ENCODE measurements at places on chromosomes 6 and 20.

DNA sequence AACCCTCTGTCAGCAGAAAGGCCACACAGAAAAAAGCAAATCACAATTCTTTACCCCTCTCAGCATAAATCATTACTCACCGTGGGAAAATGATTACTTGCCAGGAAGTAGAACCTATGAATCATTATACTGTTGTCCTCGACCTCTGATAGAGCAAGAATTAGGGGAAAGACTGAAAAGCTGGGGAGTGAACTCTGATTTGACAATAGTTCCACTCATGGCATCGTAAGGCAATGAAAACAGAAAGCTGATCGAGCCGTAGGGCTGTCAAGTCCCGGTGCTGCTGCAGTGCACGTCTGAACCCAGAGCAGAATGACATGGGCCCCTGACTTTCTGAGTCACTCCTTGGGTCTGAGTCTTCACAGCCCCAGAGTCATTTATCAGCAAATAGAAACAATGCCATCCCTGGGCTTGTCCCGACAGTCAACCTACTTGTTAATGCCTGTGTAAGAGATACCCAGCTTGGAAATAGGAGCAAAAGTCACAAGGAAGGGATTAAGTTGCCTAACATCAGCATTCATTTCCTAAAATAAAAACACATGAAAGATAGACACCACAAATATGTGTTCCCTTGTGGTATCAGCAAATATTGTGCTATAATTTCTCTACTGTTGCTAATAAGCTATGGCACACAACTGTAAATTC lies 224.8 kb upstream of the MARCKS start:
- peak; percentile 57 for DNase-seq

DNA sequence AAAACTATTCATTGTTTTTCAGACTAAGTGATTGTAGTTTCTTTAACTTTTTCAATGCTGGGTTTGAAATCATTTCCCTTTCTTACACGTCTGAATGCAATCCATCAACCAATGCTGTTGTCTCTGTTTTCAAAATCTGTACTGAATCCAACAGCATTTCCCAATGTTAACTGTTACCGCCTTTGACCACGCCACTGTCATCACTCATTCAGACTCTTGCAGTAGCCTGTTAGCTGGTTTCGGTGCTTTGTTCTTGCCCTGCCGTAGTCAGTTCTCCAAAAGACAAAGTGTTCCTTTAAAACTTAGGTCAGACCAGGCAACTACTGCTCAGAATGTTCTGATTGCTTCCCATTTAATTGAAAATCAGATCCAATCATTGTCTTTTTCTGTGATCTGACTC lies 131.3 kb downstream of the PLCB4 start:
- no peak for DNase-seq

DNA sequence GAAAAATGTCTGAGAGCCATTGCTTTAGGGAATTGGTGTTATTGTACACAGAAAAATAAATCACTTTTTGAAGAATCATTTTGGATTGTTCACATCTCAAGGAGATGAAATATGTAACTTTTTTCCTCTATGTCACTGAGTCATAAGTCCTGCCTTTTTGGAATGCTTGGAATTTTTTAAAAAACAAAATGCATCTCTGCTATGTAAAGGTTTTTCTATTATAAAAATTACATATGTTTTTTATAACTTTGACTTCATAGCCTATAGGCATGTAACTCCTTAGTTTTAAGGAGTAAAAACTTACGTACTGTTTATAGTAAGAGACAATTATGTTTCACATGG lies 8.7 kb downstream of the RNF144B start:
- DNase-seq = no peak

GRCh38 chr20:22848364-22848763 lies 186.7 kb upstream of the SSTR4 start:
- DNase-seq = no peak

GRCh38 chr20:400454-401275 lies 7.4 kb upstream of the RBCK1 start:
- DNase-seq = no peak
